ENCODE measurements at places on chromosomes 4 and X.

DNA sequence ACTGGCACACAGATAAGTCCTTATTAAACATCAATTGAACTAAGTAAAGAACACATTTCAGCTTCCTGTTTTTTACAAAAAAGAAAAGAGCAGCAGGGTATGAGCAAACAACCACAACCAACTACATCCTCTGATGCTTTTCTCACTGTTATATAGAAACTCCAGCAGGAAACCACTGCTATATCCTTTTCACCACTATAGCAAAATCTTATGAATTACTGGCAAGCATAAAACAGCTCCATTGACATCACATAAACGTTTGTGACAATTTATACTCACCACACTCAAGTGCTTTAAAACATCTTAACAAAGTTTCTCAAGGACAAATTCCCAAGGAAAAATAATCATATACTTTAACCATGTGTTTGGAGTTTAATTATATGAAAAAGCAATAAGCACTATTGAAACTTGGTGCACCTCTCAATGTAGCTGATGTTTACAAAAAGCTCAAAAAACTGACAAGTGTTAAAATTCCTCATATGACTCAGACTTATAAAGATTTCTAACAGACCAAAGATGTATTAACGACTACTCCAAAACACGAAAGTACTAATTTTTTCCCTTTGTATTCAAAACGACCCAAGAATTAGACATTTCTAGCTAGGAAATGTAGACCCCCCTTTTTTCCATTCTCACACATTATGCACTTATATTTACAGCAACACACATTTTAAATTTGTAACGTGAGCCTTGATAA is 12.9 kb downstream of the GPRIN3 start:
- DNase-seq = no peak

GRCh38 chr4:2940267-2941137 is 22.7 kb downstream of the NOP14 start:
- no peak for DNase-seq

DNA sequence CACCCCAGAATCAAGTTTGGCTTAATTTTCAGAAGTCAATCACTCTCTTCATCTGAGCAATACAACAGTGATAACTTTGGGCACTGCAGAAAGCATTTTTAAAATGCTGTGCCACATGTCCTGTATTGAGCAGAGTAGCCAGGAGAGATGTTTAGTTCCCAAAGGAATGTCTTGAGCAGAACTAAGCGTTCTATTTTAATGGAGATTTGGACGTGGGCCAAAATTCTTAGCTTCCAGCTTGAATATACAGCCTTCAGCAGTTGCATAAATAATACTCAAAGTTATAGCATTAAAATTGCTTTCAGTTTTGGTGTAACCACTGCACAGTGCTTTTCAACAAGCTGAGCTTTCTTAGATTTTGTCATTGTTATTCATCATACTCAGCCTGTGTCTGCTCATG is 679.2 kb downstream of the NLGN4X start:
- DNase-seq = no peak

DNA sequence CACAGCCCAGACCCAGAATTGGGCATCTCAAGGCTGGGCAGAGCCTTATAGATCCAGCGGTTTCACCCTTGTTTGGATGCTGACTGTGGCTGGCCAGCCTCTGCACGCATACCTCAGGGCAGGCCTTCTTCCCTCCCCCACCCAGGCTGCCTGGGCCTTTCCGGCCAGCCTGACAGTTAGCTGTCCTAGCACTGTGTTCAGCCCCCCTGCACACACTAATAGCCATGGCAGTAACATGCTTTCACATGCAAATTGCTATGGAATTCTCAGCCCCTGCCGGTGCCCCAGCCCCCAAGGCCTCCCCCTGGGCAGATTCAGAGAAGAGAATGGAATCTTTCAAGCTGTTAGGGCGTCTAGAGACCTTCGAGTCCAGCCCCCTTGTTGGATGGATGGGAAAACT is 17.7 kb downstream of the EFNB1 start:
- no peak for DNase-seq

GRCh38 chrX:110265661-110266060 is 52.2 kb downstream of the AMMECR1 start:
- no peak for DNase-seq

- no peak for DNase-seq
These were observed 101.5 kb upstream of the LIMCH1 start for GRCh38 chr4:41436419-41436818.

DNA sequence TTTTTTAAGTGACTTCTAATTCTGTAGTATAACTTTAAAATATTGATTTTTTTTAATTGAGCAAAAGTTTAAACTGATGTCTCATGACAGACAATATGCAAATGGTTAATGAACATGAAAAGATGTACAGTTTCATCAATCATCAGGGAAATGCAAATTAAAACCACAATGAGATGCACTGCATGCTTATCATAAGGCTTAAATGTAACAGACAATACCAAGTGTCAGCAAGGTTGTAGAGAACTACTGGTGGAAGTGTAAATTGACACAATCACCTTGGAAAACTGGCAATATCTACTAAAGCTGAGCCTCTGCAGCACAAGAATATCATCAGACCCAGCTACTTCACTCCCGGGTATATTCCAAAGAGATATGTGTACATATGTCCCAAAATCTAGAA is 70.2 kb upstream of the DAPP1 start:
- DNase-seq = no peak

GRCh38 chr4:20356565-20356964 is 104.9 kb downstream of the SLIT2 start:
- no peak for DNase-seq

GRCh38 chr4:183986971-183987946 is 82.2 kb downstream of the STOX2 start:
- no peak for DNase-seq

DNA sequence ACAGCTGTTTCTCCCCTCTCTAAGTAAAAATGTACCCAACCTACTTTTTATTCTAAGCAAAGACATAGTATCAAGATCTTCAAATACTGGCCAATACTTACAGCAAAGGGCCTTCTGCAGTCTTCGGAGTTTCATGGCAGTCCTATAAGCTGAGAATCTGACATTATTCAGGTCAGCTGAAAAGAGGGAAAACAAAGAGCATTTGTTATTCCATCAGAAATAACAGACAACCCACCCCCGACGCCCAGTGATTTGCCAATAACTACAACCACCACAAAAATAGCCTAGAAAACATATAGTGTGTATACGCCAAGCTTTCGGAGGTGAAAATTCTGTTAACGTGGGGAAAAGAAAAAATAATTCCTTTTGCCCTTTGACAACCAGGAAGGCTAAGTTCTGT is 151.1 kb upstream of the FTHL17 start:
- DNase-seq = no peak

- DNase-seq = no peak
These were observed 568.1 kb upstream of the DIPK2B start for GRCh38 chrX:45768666-45769236.

DNA sequence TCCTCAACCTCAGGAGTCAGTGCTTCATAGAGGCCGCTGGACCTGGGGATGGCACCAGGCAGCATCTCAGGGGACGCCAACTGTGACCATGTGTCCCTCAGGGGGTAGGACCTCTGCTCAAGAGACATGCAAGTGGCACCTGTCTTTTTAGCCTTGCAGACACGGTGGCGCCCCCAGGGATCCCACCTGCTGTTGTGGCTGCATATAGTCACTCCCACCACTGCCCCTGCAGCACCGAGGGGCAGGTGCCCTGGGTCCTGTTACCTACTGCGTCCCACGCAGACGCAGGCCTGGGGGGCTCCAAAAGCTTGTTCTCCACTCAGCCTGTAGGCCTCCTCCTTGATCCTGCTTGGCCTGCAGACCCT is 2.5 kb downstream of the MYL5 start:
- no peak for DNase-seq

DNA sequence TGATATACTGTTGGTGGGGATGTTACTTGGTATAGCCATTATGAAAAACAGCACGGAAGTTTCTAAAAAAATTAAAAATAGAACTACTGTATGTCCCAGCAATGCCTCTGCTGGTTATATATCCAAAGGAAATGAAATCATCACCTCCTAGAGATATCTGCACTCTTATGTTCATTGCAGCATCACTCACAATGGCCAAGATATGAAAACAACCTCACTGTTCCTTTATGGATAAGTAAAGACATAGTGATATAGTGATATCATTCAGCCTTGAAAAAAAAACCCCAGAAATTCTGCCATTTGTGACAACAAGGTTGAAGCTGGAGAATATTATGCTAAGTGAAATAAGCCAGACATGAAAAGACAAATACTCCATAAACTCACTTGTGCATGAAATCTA is 543.8 kb upstream of the SLIT2 start:
- no peak for DNase-seq

- no peak for DNase-seq
These were observed 18.8 kb upstream of the C4orf36 start for GRCh38 chr4:86910820-86911684.

DNA sequence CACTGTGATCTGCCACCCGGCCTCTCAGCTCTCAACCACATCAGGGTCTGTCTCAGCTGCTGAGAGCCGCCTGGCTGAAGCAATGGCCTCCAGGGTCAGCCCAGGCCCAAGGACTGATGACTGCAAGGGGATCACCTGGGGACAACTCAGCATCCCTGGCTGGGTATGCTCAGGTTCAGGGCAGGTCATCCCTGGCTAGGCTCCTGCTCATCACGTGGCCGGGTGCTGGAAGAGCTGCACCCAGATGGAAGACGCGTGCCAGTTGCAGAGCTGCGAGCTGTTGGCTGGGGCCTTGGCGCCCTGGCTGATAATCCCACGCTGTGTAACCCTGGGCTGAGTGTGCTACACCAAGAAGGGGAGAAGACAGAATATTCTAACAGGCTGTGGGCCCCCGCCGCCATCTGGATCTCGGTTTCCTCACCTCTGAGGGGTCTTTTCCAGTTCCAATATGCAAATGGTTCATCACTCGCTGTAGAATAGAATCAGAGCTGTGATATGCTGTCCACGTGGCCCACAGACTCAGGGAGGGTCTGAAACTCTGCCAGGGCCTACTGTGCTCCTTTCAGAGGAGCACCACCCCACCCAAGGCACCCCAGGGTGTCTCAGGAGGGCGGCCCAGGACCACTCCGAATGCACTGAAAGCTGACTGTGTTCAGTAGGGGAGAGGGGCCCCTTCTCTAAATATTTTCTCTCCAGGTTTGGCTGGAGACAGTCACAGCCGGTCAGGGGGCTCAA is 338.8 kb downstream of the BCOR start:
- no peak for DNase-seq

DNA sequence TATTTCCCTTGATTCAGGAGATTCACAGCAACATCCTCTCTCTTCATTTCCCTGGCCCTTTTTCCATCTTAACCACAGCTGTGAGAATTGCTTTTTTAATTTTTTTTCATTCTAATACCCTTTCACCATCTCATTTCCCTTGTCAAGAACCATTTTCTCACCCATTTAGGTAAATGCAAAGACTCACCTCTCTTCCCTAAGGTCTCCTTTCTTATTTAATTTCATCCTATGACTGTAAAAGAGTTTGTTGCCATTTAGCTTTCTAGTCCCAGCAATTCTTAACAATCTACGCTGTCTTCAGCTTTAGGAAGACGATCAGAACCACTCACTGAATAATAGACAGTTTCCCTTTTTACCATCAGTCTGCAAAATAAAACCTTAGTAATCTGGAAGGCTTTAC is 241.1 kb upstream of the ETNPPL start:
- DNase-seq = no peak

- no peak for DNase-seq
These were observed 548.9 kb downstream of the PPP4R3C start for GRCh38 chrX:26914232-26914631.

DNA sequence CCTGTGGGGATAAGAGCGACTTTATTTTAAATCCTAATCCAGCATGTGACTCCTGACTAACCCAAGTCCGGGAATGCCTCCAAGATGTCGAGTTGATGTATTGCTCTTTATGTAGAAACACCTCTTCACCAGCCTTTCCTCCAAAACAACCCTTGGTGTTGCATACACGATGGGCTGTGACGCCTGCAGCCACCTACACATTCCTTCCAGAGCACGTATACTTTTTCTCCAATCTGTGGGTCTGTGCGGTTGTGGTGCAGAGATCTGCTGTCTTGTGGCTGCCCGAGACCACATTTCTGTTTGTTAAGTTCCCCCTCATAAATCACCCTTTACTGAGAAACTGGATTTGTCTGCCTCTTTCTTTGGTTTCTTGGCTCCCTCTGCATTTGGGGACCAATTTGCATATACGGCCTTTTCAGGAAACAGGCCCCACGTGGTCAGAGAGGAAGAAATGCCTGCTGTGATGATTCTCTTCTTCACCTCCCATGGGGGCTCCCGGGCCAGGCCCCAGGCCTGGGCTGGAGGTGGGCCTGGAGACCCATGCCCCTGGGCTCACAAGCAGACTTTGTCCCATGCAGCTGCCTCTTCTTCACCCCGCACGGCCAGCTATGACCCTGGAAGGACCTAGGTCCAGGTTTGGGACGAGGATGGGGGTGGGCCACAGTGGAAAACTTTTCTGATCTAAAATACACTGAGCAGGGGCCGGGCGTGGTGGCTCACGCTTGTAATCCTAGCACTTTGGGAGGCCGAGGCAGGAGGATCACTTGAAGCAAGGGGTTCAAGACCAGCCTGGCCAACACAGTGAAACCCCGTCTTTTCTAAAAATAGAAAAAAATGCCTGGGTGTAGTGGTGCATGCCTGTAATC is 21.4 kb upstream of the AFAP1 start:
- DNase-seq = no peak
